Omental fat pad (tissue), 4 donors: ENCODE measurements at places on chromosomes 2 and 18.

- DNase-seq: no peak
Measured at GRCh38 chr18:51029378-51029693, 677 bp upstream of the SMAD4 start.

- DNase-seq: no peak
Measured at GRCh38 chr2:38731684-38732221, 19.4 kb downstream of the SRSF7 start.

GRCh38 chr2:216429428-216429827, 17.1 kb downstream of the SMARCAL1 start:
- DNase-seq: no peak

GRCh38 chr18:60193780-60194179, 178.8 kb downstream of the MC4R start:
- DNase-seq: no peak

GRCh38 chr2:79788952-79789651, 276.3 kb downstream of the CTNNA2 start:
- DNase-seq: no peak

- DNase-seq: no peak
Measured at GRCh38 chr2:27772804-27773203, 1.3 kb downstream of the MRPL33 start.

GRCh38 chr18:49814147-49814499, 790 bp upstream of the ACAA2 start:
- DNase-seq: peak; percentile 74

DNA sequence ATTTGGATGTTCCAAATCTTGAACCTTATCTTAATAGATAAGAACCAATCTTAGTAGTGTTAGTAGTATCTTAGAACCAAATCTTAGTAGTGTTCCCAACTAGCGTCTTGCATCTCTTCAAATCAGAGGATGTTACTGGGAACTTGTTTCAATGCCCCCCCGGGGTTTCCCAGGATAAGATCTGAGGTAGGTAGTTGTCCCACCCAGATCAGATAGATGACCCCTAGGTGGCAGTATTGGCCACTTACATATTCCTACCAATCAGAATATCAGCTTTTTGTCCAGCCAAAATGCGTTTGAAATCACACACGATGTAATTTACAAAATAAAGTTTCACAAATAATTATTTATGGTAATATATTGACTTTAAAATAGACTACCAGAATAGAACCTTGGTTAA, 314.8 kb downstream of the MBD2 start:
- no peak for DNase-seq

GRCh38 chr2:226772389-226773179, 27.0 kb downstream of the IRS1 start:
- DNase-seq: no peak

- no peak for DNase-seq
Measured at GRCh38 chr2:64945973-64946768, 43.0 kb upstream of the SLC1A4 start.

GRCh38 chr18:35634323-35634722, 52.8 kb downstream of the GALNT1 start:
- no peak for DNase-seq

DNA sequence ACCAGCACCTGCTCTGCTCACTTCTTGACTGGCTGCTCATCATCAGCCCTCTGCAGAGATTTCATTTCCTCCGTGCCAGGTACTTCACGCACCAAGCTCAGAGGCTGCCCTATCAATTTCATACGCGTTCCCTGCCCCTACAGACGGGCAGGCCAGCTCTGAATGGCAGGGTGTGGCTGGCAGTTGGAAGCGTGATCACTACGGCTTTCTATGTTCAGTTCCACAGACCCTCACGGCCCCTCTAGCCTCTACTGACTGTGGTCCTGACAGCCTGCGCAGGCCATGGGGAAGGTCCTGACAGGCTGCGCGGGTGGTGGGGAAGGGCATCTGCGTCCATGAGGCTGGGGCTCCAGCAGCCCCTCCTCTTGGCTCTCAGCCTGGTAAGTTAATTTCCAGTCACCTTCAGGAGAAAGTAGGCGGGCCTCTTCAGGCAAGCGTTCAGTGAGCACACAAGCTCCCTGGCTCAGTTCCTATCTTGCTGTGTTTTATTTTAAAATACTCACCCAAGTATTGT, 154.8 kb downstream of the ZNF236 start:
- no peak for DNase-seq

GRCh38 chr2:237541243-237541642, 25.1 kb upstream of the PRLH start:
- no peak for DNase-seq

DNA sequence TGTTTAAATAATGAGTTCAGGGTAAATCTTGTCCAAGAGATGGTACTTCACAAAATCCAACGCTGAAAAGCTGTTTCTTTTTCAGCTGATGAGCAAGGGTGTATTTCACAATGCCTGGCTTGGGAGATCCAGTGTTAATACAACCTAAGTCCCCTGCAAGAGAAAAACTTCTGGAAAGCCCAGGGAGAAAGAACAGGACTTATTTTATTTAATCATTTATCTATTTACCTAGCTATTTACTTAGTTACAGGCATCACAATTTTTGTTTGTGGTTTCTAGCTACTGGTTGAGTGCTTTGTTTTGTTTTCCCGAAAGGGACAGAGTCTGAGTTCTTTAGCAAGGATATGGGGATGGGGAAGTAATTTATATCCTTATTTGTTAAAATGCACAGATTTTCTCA, 598.2 kb upstream of the SYT4 start:
- no peak for DNase-seq

- no peak for DNase-seq
Measured at GRCh38 chr2:98759827-98760625, 29.1 kb upstream of the MGAT4A start.

DNA sequence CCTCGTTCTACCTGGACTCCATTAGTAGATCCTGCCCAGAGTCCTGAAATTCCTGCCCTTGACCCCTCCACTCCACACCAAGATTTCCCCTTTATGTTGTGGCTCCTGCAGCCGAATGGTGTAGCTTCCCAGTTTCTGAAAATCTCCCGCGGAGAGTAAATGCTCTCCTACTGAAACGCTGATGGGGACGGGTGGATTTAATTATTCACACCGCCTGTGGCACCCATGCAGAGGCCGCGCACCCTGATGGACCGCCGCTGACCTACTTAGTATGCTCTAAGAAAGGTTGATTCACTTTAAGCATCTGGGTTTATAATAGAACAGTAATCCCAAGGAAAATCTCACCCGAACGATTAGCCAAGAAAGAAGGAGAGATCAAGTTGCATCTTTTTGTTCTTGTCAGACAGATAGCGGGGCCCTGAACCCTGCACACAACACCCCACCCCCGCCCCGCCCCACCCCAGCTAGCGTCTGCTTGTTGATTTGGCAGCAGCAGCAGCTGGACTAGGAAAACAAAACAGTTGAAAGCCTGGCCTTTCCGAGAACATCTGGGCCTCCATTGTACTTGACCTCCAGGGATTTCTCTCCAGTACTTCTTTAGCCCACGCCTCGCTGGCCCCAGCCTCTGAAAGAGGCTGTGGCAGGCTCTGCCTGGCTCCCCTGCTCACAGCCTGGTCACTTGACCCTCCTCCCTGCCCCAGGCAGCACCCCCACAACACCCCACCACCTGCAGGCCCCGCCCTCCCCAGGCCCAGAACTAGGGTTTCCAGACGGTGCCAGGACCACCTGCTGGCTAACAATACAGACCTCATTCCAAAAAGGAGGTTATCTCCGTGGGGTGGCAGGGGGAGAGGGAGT, 53.6 kb downstream of the DPYSL5 start:
- DNase-seq: no peak

- DNase-seq: no peak
Measured at GRCh38 chr2:9240745-9241144, 34.1 kb downstream of the ASAP2 start.

DNA sequence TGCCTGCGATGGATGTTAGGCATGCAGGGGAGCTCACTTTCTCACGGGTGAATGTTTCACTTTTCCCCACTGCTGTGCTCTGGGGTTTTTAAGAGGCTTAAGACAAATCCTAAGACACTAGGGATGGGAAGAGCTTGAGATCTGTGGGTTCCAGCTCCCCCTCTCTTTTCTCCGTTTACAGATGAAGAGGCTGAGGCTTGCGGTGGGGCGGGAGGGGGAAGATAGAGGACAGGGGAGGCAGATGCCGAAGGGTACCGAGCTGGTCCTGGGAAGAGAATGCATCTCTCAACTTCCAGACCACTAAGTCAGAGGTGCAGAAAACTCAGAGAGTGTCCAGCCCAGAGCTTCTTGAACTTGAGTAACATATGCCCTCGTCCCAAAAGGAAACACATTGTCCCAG, 8.2 kb upstream of the ATOH8 start:
- no peak for DNase-seq

DNA sequence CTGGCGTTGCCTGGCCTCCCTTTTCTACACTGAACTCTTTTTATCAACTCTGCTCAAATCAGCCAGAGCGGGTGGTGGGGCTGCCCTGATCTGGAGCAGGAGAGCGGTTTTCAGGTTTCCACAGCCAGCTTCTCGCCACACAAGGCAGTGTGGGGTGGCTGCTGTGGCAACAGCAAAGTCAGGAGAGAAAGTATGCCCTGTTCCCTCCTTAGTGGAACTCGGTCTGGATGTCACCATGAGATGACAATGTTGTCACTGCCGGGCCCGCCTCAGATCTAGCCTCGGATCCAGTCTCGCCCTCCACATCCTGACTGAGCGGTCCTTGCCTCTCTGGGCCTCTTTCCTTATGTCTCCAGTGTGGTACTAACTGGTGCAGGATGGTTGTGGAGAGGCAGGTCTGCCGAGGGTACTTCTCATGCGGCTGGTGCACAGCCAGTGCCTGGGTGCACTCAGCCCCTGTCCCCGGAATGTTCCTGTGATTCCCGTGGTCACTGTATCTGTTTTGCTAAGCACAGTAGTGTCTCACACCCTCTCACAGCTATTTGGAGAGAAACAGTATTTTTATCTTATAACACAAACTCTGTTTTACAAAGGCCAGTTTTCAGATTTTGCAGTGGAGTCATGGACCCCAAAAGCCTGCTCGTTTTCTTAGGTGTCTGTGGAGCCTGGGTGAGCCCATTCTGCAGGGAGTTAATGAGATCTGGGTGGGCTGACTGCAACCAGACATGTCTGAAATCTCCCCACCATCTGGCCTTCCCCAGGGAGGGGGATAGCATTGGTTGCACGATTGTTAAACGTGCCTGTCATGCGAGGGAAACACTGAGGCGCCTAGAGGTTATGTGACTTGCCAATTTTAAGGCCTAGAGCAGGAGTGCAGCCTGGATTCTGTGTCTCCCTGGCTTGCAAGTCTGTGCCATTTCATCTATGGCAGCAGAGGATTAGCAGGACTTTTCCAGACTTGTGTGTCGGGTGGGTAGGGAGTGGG, 261.1 kb upstream of the AGAP1 start:
- DNase-seq: no peak

DNA sequence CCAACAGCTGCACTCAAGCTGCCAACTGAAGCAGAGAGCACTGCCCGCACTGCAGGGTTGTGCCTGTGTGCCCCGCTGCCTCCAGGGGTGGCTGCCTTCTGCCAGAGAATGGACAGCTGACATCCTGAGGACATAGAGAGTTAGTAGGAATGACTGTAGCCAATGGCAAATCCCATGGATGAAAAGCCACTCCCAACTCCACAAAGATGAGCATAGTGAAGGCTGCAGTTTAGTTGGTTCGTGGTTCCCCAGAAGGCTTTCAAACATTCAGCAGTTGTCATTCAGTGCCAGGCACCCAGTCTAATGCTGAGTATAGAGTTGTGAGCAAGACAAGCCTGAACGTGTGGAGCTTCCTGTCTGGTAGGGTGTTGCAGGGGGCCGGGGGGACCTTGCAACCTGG, 30.3 kb downstream of the GYPC start:
- DNase-seq: no peak

DNA sequence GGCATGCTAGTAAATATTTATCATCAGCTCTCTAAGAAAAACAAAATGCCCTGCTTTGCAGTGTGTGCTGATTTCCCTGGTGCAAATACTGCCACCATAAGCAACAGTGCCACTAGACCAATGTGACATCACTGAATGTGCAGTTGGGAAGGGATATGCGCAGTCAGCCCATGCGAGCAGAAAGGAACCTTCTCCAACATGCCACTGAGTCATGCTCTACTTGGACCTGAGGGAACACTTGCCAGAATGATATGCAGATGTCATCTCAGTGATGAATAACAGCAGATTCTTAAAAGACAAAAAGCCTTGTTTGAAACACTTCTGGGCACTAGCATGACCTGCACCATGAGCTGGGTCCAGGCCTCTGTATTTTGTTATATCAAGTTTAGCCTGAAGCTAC, 55.3 kb upstream of the REL start:
- no peak for DNase-seq

DNA sequence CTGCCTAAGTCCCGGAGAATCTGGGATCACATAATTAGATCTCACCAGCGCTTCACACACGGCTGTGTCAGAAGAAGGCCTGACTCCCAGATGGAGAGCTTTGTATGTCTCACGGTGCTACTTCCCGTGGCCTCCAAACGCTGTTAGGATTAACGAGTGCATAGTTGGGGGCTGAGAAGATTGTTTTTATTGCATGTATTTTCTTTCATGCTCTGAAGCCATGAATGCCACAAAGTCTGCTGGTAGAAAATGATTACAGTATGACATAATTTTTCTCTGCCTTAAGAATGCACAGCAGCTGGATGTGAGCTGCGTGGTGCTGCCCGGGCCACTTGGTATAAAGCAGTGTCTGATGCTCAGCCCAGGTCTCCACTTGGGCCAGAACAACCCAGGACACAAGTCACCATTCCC, 166.5 kb downstream of the SEPTIN10 start:
- no peak for DNase-seq

GRCh38 chr18:8224576-8224975, 384.7 kb upstream of the RAB12 start:
- DNase-seq: no peak

DNA sequence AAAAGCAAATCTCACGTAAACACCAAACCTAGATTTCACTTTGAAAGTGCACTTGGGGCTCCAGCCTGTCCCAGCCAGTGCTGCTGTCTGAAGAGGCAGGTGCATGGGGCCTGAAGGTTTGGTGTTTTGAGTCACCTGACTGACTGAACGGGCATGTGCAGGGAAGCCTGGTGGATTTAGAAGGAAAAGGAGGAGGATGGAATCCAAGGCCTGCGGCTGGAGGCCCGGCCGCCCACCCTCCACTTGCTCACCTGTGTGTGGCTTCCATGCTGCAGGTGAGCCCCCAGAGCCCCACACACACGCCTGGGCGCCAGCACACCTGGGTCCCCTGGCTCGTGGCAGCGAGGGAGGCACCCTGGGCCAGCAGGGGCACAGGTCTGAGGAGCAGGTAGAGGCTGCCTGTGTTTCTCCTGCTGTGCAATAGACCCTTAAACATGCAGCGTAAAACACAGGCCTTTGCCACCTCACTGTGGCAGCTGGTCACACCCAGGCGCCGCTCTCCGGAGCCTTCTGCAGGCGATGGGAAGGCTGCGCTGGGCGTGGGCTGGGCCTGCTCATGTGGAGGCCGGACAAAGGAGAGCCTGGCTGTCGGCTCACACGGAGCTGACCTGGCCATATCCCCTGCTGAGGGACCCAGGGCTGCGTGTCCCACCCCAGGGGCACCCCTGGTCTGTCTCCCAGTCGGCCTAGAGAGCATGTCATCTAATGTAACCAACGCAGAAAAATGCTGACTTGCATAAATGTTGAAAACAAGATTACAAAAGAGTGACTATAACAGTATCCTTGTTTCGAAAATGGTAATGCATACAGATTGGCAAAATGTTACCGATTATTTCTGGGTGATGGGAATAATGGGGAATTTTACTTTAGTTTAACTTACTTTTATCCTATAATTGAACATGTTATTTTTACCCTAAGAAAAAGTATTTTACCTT, 71.3 kb downstream of the TMEM18 start:
- DNase-seq: no peak
